ENCODE measurements at places on chromosomes 7 and 10. TPM values are rescaled to one million over a fixed set of nuclear protein-coding genes. Genes with fewer than 3 reads are reported as not detected.

The CALML3 gene
- total RNA-seq: 0.18 TPM

DNA sequence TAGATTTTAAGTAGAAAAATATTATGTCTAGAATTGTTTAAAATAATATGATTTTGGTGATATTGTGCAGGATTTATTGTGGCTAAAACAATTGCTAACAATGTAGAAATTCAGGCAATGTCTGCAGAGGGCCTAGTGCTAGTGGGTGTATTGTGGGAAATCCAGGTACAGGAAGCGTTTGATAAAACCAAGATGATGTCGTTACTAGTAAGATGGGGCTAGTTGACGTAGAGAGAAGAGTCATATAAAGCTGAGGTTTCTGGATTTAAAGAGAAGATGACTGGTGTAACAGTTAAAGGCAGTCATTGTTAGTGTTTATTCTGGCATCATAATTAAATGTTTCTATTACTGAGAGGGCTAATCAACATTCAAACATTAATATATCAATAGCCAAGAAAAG, 43.5 kb downstream of the ADK start:
- no peak overlapping the region for H3K4me3 ChIP-seq
- DNase-seq: no peak

The C7orf33 gene
- total RNA-seq: 0.23 TPM

The C10orf62 gene
- not detected for total RNA-seq

DNA sequence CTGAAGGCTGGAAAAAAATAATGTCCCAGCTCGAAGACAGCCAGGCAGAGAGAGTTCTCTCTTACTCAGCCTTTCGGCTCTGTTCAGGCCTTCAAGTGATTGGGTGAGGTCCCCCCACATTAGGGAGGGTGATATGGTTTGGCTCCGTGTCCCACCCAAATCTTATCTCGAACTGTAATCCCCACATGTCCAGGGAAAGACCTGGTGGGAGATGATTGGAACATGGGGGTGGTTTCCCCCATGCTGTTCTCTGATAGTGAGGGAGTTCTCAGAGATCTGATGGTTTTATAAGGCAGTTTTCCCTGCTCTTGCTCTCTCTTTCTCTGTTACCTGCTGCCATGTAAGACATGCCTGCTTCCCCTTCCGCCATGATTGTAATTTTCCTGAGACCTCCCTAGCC, 36.6 kb upstream of the LEP start:
- H3K4me1 ChIP-seq: 0 out of 2 replicates have a peak, but pooled peaks cover 4% of the 10 kb centered on the region

DNA sequence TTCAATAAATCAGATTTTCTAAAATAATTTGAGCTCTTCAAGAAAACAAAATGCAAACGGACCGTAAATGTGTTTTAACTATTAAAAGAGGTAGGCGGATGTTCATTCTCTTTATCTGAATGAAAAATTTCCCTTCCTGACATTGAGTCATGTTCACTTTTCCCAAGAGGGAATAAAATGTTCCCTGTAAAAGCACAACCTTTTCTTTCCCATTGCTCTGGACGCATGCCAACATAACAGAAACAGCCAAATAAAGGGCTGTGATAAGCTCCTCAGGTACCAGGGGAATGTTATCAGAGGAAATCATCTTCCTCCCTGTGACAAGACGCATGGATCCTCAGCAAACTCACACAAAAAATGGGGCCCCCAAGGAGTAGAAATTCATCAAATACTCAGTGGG, 251.8 kb downstream of the MTERF1 start:
- no peak overlapping the region for H3K27ac ChIP-seq
- no peaks in the 10 kb centered on the region for H3K4me1 ChIP-seq
- H3K36me3 ChIP-seq: no peaks in the 10 kb centered on the region

The AOAH gene
- not detected for total RNA-seq

The ADAMTS14 gene
- total RNA-seq: not detected

DNA sequence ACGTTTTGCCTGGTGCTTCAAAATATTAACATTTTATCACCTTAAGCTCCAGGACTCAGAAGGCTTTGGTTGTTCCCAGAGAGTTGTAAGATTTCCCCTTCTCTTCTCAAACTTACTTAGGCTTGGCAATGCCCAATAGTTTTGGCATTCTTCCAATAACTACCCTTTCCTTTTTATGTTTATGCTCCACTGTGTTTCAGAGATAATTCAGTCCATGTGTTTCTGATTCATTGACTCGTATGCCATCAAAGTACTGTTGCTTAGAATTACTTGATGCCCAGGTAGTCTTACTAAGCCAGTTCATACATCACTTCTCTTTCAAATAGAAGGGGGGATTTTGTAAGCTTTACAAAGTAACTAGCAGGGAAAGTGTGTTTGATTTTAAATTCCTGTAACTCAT, 66.6 kb downstream of the AGMO start:
- no peaks in the 10 kb centered on the region for H3K4me1 ChIP-seq
- H3K27me3 ChIP-seq: no peaks in the 10 kb centered on the region
- no peak overlapping the region for H3K4me3 ChIP-seq
- H3K27ac ChIP-seq: no peak overlapping the region
- H3K36me3 ChIP-seq: no peaks in the 10 kb centered on the region
- DNase-seq: no peak

GRCh38 chr7:471866-472639, 47.6 kb downstream of the PDGFA start:
- H3K36me3 ChIP-seq: no peaks in the 10 kb centered on the region
- H3K4me3 ChIP-seq: no peak overlapping the region
- peak; percentile 45 for DNase-seq
- H3K27me3 ChIP-seq: no peaks in the 10 kb centered on the region
- H3K27ac ChIP-seq: no peak overlapping the region

DNA sequence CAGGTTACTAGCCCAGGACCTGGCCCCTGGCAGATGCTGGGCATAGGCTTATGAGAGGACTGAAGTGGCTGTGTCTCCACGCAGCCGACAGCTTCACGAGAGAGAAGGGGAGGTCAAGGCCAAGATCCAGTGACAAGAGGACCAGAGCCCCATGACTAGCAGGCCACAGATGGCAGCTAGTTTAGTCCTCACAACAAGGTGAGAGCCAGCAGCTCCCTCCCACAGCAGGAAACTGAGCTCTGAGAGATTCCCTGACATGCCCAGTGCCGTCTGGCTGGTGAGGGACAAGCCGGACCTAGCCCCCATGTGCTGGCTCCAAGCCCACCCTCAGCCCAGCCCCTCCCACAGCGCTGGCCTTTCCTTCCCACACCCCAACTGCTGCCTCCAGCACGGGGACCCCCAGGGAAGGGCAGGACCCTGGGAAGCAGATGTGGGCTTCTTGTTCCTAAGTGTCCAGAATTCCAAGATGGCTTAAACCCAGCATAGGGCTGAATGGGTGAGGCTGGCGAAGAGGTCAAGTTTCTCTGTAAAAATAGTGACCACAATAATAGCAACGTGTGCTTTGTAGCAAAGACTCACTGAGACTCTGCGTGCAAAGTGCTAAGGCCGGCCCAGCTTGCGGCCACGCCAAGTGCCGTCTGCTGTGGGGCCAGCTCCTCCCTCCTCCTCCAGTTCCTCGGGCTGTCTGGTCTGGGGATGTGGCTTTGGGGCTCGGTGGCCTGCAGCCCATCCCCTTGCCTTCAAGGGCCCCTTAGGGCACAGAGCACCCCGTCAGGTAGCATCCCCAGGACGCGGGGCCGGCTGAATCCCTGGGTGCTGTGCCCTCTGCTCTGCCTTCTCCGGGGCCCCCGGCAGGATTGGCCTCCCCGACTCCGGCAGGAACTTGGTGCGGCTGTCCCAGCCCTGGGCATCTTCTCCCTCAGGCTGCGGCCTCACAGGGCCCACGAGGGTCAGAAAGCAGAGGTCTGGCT, 7.8 kb upstream of the FAM20C start:
- H3K27me3 ChIP-seq: no peaks in the 10 kb centered on the region
- no peak for DNase-seq
- H3K36me3 ChIP-seq: no peaks in the 10 kb centered on the region
- no peaks in the 10 kb centered on the region for H3K4me1 ChIP-seq

The CABCOCO1 gene
- total RNA-seq: not detected

The CARD11 gene
- 5.4 TPM for total RNA-seq

DNA sequence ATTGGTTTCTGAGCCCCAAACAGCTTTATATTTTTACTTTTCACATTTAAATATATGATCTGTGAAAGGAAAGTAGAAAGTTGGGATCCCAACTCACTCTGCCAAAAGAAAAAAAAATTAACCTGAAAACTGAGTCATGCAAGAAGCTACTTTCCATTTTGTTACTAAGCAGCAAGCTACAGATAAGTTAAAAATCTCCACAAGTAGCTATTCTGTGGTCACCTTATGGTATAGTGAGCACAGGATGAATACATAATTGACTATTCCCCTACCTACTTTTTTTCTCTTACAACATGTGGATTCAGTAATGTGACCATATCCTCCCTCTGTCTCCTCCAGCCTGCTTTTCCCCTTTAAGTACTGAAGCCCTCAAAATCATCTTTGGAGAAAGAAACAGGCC, 30.3 kb upstream of the CREB3L2 start:
- H3K4me3 ChIP-seq: no peak overlapping the region
- no peak overlapping the region for H3K27ac ChIP-seq
- peaks cover 19% of the 10 kb centered on the region for H3K4me1 ChIP-seq
- no peaks in the 10 kb centered on the region for H3K27me3 ChIP-seq
- DNase-seq: no peak
- H3K36me3 ChIP-seq: no peaks in the 10 kb centered on the region

DNA sequence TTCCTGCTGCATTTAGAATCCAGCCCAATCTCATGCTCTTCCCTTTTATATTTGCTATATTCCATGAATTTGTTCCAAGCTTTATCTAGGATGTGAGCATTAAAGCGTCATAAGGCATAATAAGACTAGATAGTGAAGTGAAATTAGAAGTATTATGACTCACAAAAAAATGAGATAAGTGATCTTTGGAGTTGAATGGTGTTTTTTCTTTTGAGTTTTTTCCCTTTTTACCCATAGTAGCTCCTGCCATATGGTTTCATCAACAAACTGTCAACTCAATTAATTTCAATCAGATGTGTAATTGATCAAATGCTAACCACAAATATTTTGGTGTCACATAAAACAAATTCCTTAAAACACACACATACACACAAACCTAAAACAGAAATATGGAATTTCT, 17.0 kb downstream of the KLHDC10 start:
- no peak overlapping the region for H3K4me3 ChIP-seq
- no peaks in the 10 kb centered on the region for H3K27me3 ChIP-seq
- no peaks in the 10 kb centered on the region for H3K36me3 ChIP-seq

- DNase-seq: peak; percentile 94
- no peaks in the 10 kb centered on the region for H3K27me3 ChIP-seq
- peaks cover 70% of the 10 kb centered on the region for H3K4me1 ChIP-seq
- peak overlapping the region; percentile 23 for H3K4me3 ChIP-seq
- H3K27ac ChIP-seq: peak overlapping the region; percentile 99
- H3K36me3 ChIP-seq: no peaks in the 10 kb centered on the region
These were observed 83.2 kb downstream of the FOXL3 start for GRCh38 chr7:372932-373791.

DNA sequence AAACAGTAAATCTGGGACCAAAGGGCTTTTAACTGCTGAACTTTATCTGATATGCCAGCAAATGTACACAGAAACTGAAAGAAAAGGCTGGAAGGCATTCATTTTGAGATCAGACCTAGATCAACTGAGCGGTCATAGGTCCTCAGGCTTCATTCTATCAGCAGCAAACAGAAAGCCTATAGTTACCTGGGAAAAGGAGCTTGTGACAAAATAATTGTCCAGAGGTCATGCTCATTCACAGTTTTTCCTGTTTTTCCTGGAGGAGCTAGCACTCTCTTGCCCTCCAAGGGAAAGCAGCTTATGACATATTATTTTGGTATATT, 320.2 kb downstream of the AHR start:
- H3K27me3 ChIP-seq: no peaks in the 10 kb centered on the region
- DNase-seq: peak; percentile 66
- peak overlapping the region; percentile 83 for H3K27ac ChIP-seq

DNA sequence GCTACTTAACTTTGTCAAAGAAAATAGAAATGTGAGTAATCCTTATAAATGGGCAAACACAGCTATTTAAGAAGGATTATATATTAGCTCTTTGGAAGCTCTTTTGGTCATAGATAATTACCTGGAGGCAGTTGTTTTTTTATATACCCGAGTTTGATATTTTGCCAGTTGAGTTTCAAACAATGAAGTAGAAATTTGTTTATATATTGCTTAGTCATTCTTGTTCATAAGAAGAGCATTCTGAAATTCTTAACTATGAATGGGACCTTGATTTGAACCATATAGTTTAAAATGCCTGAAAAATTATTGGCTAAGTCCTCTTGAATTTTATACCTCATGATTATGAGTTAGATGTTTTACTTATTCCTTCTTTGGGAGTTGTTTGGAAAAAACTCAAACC, 36.4 kb downstream of the MINPP1 start:
- no peak overlapping the region for H3K27ac ChIP-seq
- H3K27me3 ChIP-seq: no peaks in the 10 kb centered on the region
- H3K4me1 ChIP-seq: no peaks in the 10 kb centered on the region
- H3K36me3 ChIP-seq: peaks cover 2% of the 10 kb centered on the region
- no peak overlapping the region for H3K4me3 ChIP-seq

DNA sequence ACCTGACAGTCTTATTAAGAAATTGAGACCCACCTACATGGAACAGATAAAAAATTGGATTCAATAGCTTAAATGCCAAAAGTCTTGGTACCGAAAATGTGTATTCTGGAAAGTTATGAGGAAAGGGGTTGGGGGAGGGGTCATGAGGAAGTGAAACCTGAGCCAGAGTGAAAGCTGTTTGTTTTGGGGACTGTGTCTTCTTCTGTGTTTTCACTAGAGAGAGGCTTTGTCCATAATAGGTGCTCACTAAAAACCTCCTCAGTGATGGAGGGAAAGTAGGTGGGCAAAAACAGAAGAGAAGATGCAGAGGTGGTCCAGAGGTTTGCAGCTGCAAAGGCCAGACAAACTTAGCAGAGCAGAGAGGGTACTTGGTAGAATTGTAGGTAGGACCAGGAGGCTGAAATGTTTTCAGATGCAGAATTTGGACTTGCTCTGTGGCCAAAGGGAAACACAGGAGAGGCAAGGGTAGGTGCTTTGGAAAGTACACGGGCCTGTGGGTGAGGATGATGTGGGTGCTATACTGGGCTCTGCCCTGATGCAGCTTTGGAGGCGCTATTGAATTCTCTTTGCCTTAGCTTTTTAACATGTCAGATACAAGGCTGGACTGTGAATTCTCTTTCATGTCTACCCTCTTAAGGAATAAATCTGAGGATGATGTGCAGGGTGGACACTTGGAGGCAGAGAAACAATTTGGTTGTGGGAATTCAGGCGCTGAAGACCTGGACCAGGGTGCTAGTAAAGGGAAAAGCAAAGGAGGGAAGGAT, 254.6 kb downstream of the PTEN start:
- DNase-seq: no peak
- H3K27me3 ChIP-seq: no peaks in the 10 kb centered on the region
